Urinary bladder (tissue), 4 donors: ENCODE measurements at places on chromosomes 13 and 19. TPM values are rescaled to one million over a fixed set of nuclear protein-coding genes. Genes with fewer than 3 reads are reported as not detected.

Gene SAMD1
- polyA plus RNA-seq: 50.5 TPM

Gene LRRC4B
- 14.5 TPM for polyA plus RNA-seq

Gene SIGLEC14
- polyA plus RNA-seq: 4.4 TPM

Gene PCDH8
- 0.09 TPM for polyA plus RNA-seq

Gene GPR18
- polyA plus RNA-seq: not detected

Gene SULT2A1
- polyA plus RNA-seq: 0.68 TPM

Gene LRRC63
- polyA plus RNA-seq: not detected

Gene PAK4
- 33.1 TPM for polyA plus RNA-seq

Gene PSG1
- not detected for polyA plus RNA-seq

Gene GPR12
- polyA plus RNA-seq: not detected

Gene CLEC17A
- not detected for polyA plus RNA-seq

Gene TMTC4
- polyA plus RNA-seq: 14.0 TPM

Gene OR7A5
- polyA plus RNA-seq: not detected

Gene WTIP
- 10.5 TPM for polyA plus RNA-seq

Gene FLT3
- 0.67 TPM for polyA plus RNA-seq
